ENCODE measurements at places on chromosomes 1 and 21.

DNA sequence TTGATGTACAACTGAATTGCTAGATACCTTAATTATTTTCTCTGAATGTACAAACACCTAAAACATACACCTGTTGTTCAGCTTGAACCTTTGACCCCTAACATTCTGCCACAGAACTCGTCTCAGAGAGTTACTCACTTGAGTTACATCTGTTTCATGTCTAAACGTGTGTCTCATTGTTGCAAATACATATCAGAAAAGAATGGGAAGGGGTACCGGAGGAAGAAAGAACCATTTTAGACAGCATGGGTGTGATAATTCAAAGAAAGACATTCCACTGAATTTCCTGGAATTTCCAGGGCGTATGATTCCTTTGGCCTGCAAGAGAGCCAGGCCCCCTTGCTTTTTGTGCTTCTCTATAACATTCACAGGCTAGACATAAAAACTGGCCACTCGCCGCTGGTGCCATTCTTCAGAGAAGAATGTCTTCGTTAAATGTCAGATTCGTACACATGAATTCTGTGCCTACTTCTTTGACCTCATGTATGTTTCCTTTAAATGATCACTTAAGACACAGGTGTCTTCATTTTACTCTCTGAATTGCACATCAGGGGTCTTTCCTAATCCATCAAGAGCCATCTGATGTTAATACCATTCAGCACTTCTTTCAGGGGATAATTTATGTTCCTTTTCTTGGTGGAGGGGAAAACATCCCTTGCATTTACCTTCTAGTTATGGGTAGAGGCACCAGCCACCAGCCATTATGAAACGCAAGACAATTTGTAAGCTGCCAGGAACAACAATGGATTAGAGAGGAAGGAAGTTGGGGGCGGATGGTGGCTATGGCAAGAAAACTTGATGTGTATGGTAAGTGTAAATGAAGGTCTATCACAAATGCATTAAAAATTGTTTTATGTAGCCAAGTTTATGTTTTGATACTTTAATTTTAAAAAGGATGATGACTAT, 12.7 kb downstream of the ATF3 start:
- no peak for DNase-seq

DNA sequence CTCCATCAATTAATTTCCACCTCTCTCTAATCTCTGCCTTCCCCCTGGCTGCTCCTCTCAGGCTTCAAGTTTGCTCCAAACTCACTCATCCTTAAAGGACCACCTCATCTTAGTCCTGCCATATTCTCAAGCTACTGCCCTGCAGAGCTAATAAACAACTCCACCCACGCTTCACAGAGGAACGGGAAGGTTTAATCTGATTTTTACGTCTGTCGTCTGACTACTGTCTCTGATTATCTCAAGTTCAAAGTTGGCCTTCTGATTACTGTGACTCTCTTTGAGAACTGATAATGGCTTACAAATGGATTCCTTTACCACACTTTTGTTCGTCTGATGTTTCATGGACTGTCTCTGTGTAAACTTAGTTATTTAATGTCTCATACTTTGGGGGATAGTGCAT, 7.6 kb upstream of the CPT2 start:
- DNase-seq: no peak

DNA sequence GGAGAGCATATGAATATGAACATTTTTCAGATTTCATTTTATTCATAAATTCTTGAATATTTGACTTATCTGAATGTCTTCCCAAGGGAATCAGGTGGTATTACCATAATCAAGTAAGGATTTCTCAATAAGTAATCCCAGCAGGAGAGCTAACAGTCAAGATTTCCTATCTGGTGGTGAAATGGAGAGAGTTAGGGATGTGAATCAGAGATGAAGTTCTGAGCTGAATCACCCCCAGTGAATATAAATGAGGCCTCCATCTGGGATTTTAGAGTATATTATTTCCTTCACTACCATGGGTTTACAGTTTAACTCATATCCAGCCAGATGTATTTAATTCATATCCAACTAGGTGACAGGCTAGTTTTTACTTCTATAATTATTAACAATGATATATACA, 61.5 kb upstream of the RGS2 start:
- no peak for DNase-seq

- no peak for DNase-seq
These were observed 21.4 kb downstream of the FRRS1 start for GRCh38 chr1:99745061-99745460.

- DNase-seq: peak; percentile 32
These were observed 49.8 kb downstream of the CDKN2C start for GRCh38 chr1:51019811-51020210.

GRCh38 chr1:15736038-15736891, at the start of gene SLC25A34:
Gene SLC25A34 (plus strand): TSS chr1:15736258. CDS start chr1:15736486, 228 bp downstream.
- peak; percentile 40 for DNase-seq

DNA sequence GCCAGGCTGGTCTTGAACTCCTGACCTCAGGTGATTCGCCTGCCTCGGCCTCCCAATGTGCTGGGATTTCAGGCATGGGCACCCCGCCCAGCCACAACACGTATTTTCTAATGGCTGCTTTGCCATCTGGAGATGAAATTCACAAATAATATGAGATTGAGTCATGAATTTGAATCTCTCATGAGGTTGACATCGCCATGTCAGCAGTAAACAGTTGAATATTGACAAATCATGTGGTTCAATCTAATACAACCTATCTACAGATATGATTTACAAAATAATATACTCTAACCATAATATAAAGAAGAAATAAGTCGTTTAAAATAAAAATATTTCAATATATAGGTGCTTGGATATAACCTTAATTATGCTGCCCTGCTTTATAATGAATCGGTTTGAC, 42.1 kb downstream of the MYOM3 start:
- DNase-seq: no peak

GRCh38 chr1:196577386-196577785, 30.9 kb downstream of the KCNT2 start:
- no peak for DNase-seq

GRCh38 chr21:34612056-34612455, 2.9 kb downstream of the RCAN1 start:
- no peak for DNase-seq

DNA sequence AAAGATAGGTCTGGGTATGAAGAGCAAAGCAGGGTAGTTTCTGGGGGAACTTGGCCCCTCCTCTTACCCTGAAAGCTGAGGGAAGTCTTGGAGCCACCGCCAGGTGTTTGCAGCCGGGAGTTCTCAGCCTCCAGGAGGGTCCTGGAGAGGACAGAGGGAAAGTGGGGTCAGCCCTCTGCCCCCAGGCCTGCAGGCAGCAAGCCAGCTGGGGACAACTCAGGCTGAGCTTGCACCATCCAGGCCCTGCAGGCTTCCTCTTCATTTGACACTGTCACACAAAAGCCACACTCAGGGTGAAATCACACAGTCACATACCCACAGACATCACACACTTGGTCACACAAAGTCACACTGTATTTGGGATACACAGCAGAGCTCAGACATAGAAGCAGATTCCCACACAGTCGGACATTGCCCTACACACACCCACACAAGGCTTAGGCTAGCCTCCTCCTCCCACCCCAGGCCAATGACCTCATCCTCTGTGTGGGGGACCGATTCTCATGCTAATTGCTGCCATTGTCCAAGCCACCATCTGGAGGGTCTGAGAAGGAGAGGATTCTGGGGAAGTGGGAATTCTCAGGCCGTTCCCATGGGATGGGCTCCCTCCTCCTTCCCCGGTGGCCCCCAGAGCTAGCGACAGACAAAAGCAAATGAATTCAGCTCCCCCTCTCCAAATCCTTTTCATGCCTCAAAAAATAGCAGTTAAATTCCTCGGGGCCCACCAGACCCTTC, 3.7 kb downstream of the NES start:
- no peak for DNase-seq

- DNase-seq: no peak
These were observed 53.8 kb downstream of the RGS5 start for GRCh38 chr1:163148911-163149310.

DNA sequence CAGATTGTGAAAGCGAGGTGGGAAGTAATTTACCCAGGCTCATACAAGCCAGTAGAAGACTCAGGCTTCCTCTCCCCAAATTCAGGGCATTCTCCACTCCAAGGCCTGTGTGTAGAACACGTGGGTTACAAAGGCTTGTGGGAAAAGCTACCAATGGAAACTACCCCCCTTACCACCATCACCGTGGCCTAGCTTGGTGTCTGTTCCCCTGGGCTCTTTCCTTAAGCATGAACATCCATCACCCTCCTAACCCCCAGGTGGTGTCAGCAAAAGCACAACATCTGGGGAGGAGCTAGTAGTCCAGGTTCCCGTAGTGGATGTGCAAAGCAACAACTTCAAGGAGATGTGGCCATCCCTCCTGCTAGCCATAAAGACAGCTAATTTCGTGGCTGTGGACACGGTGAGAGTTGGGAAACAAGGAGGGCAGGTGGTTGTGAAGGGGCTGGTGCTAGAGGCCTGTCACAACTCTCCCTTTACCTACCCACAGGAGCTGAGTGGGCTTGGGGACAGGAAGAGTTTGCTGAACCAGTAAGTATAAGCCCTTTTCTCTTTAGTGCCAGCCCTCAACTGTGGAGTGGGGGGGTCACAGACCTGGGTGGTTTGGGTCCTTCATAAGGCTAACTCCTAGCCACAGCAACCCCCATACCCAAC, 701 bp upstream of the MUTYH start:
- no peak for DNase-seq

DNA sequence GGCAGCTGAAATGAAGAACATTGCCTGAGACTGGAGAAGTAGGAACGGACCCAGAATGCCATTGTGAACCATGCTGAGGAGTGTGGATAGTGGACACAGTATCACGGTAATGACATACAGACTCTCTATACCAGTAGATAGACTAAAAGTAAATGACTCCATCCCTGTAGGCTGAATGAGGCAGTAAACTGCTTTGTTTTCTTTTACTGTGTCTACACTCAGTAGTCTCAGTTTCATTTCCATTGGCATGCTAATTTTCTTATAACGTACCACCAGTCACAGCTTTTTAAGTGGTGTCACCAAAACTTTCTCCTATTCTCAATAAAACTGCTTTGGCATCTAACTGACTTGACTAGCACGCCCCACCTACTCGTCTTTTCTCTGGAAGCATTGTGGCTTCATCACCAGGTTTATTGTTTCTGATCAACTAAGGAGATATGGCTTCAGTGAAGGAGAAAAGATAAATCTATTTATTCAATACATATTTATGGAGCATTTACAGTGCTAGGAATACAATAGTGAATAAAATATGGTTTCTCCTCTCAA, 8.4 kb upstream of the ZNF697 start:
- no peak for DNase-seq

DNA sequence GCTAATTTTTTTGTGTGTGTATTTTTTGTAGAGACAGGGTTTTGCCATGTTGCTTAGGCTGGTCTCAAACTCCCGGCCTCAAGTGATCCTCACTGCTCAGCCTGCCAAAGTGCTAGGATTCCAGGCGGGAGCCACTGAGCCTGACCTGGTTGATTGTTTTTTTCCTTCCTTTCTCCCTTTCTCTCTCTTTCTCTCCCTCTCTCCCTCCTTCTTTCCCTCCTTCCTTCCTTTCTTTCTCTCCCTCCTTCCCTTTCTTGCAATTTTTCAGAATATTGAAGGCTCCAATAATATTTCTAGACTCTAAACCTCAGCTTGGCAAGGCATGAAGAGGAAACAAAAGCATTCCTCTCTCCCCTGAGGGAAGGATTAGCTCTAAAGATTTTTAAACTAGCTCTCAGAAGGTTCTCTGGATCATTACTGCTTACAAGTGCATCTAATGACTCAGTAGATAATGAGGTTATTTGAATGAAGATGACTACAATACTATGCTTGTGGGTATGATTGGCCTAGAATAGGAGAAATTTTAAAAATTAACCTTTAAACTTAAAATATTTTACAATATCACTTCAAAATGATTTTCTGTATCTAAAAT, 68.5 kb upstream of the GADD45A start:
- no peak for DNase-seq

GRCh38 chr1:104195395-104195794, 445.7 kb downstream of the AMY1C start:
- DNase-seq: no peak

DNA sequence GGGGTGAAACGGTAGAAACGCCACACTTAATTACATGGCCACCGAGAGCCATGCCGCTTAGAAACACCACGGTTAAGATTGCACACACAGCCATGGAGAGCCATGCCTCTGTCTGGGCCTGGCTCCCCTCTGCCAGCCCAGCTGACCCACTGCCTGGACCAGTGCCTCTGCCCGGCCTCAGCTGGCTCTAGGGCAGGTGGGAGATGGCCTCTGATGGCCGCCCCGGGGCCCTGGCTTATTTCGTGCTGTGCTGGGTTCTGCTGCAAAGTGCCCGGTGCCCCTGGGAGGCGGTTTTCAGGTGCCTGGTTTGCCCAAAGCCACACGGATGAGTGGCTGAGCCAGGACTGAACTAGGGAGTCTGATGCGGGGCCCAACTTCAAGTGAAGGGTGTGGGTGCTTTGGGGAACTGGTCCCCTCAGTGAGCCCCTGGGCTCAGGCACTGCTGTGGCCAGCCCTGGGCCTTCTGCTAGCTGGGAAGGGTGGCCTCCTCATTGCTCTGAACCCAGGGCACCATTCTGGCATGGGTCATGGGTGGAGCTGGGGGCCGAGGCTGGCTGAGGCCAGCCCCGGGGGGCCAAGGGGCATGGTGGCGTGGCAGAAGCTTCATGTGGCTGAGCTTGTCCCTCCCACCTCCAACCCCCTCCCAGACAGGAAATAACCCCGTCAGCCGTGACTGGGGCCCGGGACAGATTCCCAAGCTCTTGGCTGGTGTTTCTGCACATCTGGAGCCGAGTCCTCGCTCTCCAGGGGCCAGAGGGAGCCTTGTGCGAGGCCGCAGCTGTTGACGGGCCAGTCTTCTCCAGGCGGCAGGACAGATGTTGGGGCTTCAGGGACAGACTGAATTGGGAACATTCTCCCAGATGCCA, 1.9 kb upstream of the GPR153 start:
- DNase-seq: peak; percentile 90

GRCh38 chr1:162283657-162284056, 93.0 kb downstream of the SPATA46 start:
- no peak for DNase-seq

GRCh38 chr1:15667362-15667761, 16.8 kb upstream of the PLEKHM2 start:
- no peak for DNase-seq

DNA sequence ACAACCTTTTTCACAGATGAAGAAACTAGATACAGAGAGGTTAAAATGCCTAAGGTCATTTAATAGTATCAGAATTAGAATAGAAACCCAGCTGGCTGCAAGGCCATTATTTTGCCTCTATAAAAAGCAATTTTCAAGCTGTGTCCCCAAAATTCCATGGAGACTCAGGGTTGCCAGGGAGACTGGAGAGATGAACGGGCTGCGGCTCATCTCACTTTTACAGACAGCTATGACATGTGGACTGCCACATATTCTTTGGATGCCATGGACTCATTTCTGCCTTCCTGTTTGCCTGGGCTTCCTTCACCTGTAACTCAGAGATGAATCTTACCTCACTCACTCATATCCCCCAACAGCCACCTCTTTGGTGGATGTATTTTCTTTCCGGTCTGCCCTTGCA, 17.0 kb downstream of the TOR1AIP2 start:
- DNase-seq: no peak

GRCh38 chr1:39295901-39296300, 91.4 kb downstream of the MACF1 start:
- DNase-seq: no peak

- DNase-seq: no peak
These were observed 57.2 kb downstream of the CDK18 start for GRCh38 chr1:205561501-205562203.

- DNase-seq: no peak
These were observed 30.4 kb upstream of the DISP3 start for GRCh38 chr1:11448373-11449099.

GRCh38 chr1:15081102-15081501, 72.4 kb upstream of the TMEM51 start:
- DNase-seq: peak; percentile 85
